Glutamatergic neuron (in vitro differentiated cells): ENCODE measurements at places on chromosomes 12 and 14. TPM values are rescaled to one million over a fixed set of nuclear protein-coding genes. Genes with fewer than 3 reads are reported as not detected.

CCDC177 gene
- total RNA-seq, result 7.8 TPM

BTG1 gene
- 72.2 TPM for total RNA-seq

DPY19L2 gene
- 1.8 TPM for total RNA-seq

GRCh38 chr12:29208936-29209701, 60.0 kb downstream of the FAR2 start:
- no peak for DNase-seq
- no peaks in the 10 kb centered on the region for H3K4me1 ChIP-seq
- H3K36me3 ChIP-seq, result no peaks in the 10 kb centered on the region

DNA sequence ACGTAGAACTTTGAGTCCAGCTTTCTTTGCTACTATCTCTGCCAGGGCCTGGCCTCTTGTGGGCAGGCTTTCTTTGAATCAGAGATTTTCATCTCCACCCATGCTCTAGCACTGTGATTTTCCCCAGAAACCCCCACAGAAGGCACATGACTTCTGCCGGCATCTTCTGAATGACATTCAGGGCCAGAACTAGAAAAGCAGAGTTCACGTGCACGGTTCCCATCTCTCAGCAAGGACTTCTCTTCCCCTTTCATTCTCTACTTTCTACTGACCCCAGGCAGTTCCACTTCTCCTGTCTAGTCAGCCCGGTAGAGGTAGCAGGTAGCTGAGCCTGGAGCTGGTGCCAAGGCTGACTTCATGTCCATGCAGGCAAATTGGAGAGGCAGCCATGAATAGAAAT, 26.9 kb downstream of the BATF start:
- H3K27me3 ChIP-seq, result peaks cover 4% of the 10 kb centered on the region
- no peak for DNase-seq
- no peaks in the 10 kb centered on the region for H3K36me3 ChIP-seq
- H3K4me1 ChIP-seq, result no peaks in the 10 kb centered on the region

GRCh38 chr14:67882986-67883555, 63.5 kb downstream of the RAD51B start:
- H3K36me3 ChIP-seq, result no peaks in the 10 kb centered on the region
- H3K27ac ChIP-seq, result no peak overlapping the region
- H3K27me3 ChIP-seq, result no peaks in the 10 kb centered on the region
- H3K4me1 ChIP-seq, result no peaks in the 10 kb centered on the region

GRCh38 chr12:57837864-57838562, 8.5 kb downstream of the CTDSP2 start:
- H3K27ac ChIP-seq, result peak overlapping the region; percentile 33
- no peak for DNase-seq
- H3K27me3 ChIP-seq, result peaks cover 6% of the 10 kb centered on the region
- H3K4me3 ChIP-seq, result peak overlapping the region; percentile 38
- no peaks in the 10 kb centered on the region for H3K36me3 ChIP-seq
- peaks cover 70% of the 10 kb centered on the region for H3K4me1 ChIP-seq

- no peak for DNase-seq
- H3K27me3 ChIP-seq, result peaks cover 9% of the 10 kb centered on the region
- peaks cover 18% of the 10 kb centered on the region for H3K4me1 ChIP-seq
Observed at GRCh38 chr12:53454707-53455106, 2.8 kb downstream of the PCBP2 start.

DNA sequence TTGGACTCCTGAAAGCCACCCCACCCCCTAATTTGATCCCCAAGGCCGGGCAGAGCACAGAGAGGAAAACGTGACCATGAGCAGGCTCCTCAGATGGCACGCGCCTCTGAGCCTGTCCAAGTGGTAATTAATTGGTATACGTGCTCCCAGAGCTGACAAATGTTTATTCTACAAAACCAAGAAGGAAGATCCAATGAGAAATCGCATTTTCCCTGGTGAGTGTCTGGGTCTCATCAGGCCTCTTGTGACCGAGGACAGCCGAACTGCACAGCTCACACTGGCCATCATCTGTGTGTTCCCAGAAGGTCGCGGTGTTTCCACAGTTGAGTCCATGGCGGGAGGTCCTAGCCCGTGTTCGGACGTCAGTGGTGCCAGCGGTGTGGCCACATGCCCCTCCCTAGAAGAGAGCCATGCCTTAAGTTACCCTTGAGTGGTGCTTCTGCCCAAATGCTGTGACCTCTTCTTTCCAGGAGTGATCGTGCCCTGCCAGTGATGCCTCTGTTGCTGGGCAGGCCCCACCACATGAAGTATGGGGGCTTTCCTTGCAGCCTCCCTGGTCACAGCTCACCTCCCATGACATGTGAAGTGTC, 317.5 kb upstream of the RTL1 start:
- H3K4me3 ChIP-seq, result no peak overlapping the region
- DNase-seq, result no peak
- H3K4me1 ChIP-seq, result peaks cover 2% of the 10 kb centered on the region
- no peaks in the 10 kb centered on the region for H3K36me3 ChIP-seq
- H3K27ac ChIP-seq, result no peak overlapping the region

- no peaks in the 10 kb centered on the region for H3K36me3 ChIP-seq
- no peaks in the 10 kb centered on the region for H3K4me1 ChIP-seq
- DNase-seq, result no peak
- H3K4me3 ChIP-seq, result no peak overlapping the region
Observed at GRCh38 chr12:104412681-104413080, 44.1 kb upstream of the CHST11 start.

DNA sequence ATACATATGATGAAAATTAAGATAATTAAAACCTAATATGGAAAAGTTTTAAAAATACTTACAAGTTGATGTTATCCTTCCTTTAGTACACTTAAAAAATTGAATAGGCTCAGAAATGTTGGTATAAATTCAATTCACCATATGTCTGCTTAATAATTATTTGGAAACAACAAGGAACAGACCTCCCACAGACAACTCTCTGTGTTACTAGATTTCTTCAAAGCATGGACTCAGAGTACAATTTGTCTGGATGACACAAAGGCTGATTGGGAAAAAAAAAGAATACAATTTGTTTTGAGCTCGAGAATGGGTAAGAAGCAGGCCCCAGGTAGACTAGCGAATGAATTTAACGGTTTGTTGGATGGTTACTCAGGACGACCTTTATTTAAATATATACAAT, 48.9 kb upstream of the BTG1 start:
- H3K36me3 ChIP-seq, result peaks cover 5% of the 10 kb centered on the region
- no peaks in the 10 kb centered on the region for H3K27me3 ChIP-seq
- H3K27ac ChIP-seq, result no peak overlapping the region
- no peak for DNase-seq
- peaks cover 3% of the 10 kb centered on the region for H3K4me1 ChIP-seq
- H3K4me3 ChIP-seq, result no peak overlapping the region

- DNase-seq, result no peak
- H3K4me1 ChIP-seq, result no peaks in the 10 kb centered on the region
- no peaks in the 10 kb centered on the region for H3K27me3 ChIP-seq
- no peak overlapping the region for H3K4me3 ChIP-seq
- H3K27ac ChIP-seq, result no peak overlapping the region
- H3K36me3 ChIP-seq, result peaks cover 18% of the 10 kb centered on the region
Observed at GRCh38 chr14:58992935-58993334, 195.5 kb upstream of the DAAM1 start.

GRCh38 chr14:67440513-67440912, 28.5 kb upstream of the PLEK2 start:
- no peaks in the 10 kb centered on the region for H3K36me3 ChIP-seq
- H3K4me1 ChIP-seq, result peaks cover 4% of the 10 kb centered on the region
- peaks cover 5% of the 10 kb centered on the region for H3K27me3 ChIP-seq
- DNase-seq, result no peak
- H3K4me3 ChIP-seq, result no peak overlapping the region

DNA sequence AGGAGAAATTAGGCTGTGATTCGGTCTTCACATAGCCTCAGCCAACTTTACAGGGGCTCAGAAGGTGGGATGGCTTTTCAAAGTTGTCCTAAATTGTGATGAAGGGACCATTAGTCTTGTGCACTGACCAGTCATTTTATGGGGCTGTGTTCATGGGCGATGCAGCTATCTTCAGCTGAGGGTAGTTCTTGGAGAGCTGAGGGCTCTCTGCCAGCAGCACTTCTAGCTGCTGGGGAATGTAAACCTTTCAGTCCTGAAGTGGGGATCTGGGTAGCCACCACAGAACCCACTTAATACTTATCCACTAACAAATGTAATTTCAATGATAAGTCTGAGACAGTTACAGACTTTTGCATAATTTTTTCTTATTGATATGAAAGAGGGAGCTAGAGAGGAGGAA, 270.6 kb downstream of the AEBP2 start:
- no peaks in the 10 kb centered on the region for H3K36me3 ChIP-seq
- H3K4me1 ChIP-seq, result no peaks in the 10 kb centered on the region
- H3K4me3 ChIP-seq, result no peak overlapping the region
- no peak overlapping the region for H3K27ac ChIP-seq
- peaks cover 3% of the 10 kb centered on the region for H3K27me3 ChIP-seq

- no peak for DNase-seq
- peaks cover 9% of the 10 kb centered on the region for H3K36me3 ChIP-seq
- no peak overlapping the region for H3K27ac ChIP-seq
- no peak overlapping the region for H3K4me3 ChIP-seq
- H3K4me1 ChIP-seq, result peaks cover 18% of the 10 kb centered on the region
- H3K27me3 ChIP-seq, result peaks cover 10% of the 10 kb centered on the region
Observed at GRCh38 chr12:96167492-96167891, 26.7 kb upstream of the ELK3 start.

DNA sequence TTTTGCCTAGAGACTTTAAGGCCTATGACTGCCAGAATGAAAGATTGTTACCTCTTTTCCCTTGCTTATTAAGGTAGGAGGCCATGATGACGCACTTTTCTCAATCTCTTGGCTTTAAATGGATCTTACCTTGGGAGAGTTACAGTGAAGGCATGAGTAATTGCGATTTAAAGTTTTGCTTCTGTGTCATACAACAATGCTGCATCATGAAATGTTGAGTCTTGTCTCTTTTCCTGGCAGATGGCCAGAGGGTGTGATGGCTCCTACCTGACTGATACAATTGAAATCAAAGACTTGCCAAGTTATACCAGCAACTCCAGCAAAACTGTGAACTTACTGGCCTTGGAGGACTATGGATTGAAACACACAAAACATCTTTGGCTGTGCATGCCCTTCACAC, 17.2 kb upstream of the LRRK2 start:
- H3K4me3 ChIP-seq, result no peak overlapping the region
- no peak for DNase-seq

DNA sequence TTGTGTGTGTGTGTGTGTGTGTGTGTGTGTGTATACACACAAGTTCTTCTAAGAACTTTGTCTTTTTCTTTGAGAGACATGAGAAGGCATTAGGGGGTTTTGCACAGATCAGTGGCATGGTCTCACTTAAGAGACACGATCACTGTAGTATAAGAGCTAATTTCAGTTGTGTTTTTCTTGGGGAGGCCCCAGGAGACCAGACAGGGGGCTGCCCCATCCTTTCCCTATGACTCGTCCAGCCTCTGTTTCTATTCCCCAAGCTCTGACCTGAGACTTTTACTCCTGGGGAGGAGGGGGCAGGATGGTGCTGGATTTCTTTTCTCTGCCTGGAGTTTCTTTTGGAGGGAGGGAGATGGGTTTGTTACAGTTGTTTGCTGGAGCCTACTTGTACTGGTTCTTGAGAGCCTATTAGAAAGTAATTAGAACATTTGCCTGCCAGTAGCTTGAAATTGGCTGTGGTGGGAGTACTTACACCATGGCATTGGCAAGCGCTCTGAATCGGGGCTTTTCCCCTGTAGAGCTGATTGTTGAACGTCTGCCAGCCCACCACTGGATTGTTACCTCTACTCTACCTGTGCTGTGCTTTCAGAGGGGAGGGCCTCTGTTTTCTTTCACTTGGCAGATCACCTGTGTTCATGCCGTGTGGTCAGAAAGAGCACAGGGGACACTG, 109.5 kb downstream of the TSPAN9 start:
- H3K4me1 ChIP-seq, result peaks cover 42% of the 10 kb centered on the region
- no peak overlapping the region for H3K27ac ChIP-seq
- H3K27me3 ChIP-seq, result peaks cover 9% of the 10 kb centered on the region
- no peak overlapping the region for H3K4me3 ChIP-seq

DNA sequence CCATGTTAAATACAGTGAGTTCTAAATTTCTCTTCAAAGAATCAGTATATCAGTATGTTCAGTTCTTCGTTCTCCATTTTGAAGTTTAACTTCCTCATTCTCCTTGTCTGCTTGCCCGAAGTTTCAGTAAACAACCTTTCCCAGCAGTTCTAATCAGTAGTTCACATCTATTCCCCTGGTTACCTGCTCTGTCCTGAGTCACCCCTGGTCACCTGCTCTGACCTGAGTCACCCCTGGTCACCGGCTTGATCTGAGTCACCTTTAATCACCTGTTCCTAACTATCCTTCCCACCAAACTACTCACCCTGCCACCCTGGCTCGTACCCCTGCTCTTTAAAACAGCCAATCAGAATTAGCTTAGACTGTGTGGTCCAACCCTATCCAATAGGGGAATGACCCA, 9.4 kb upstream of the OR10G3 start:
- no peaks in the 10 kb centered on the region for H3K27me3 ChIP-seq
- no peak for DNase-seq
- H3K36me3 ChIP-seq, result peaks cover 14% of the 10 kb centered on the region
- no peak overlapping the region for H3K27ac ChIP-seq
- H3K4me3 ChIP-seq, result no peak overlapping the region
- H3K4me1 ChIP-seq, result no peaks in the 10 kb centered on the region

- no peak overlapping the region for H3K27ac ChIP-seq
- H3K4me3 ChIP-seq, result no peak overlapping the region
- DNase-seq, result no peak
- no peaks in the 10 kb centered on the region for H3K27me3 ChIP-seq
- H3K36me3 ChIP-seq, result no peaks in the 10 kb centered on the region
Observed at GRCh38 chr12:15735837-15736615, 53.2 kb downstream of the EPS8 start.

GRCh38 chr14:52352061-52352491, 38.0 kb downstream of the PTGER2 start:
- no peaks in the 10 kb centered on the region for H3K27me3 ChIP-seq
- H3K36me3 ChIP-seq, result no peaks in the 10 kb centered on the region
- H3K4me3 ChIP-seq, result no peak overlapping the region
- H3K4me1 ChIP-seq, result no peaks in the 10 kb centered on the region

GRCh38 chr12:3966376-3966775, 93.2 kb upstream of the PARP11 start:
- no peaks in the 10 kb centered on the region for H3K4me1 ChIP-seq
- H3K36me3 ChIP-seq, result no peaks in the 10 kb centered on the region
- no peak overlapping the region for H3K4me3 ChIP-seq
- H3K27ac ChIP-seq, result no peak overlapping the region
- DNase-seq, result no peak
- no peaks in the 10 kb centered on the region for H3K27me3 ChIP-seq

DNA sequence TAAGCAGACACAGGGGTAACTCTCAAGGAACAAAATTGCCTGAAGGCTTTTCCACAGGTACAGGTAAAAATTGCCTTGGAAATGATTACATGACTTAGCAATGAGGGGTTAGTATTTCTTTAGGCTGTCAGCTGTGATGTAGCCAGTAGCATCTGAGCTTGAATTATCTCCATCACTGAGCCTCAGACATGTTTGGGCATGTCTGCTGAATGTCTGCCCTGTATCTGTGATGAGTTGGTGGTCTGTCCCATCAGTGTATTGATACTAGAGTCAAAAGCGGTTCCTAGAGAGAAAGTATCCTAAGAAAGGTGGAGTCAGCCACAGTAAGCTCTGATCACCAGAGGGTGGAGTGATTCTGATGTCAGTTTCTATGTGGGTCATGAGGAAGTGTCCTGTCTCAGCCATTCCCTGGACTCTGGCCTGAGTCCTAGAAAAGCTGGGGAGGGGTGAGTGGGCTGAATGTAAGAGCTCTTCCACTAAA, 16.3 kb downstream of the AKAP6 start:
- H3K27me3 ChIP-seq, result peaks cover 2% of the 10 kb centered on the region
- peak overlapping the region; percentile 86 for H3K27ac ChIP-seq
- H3K4me1 ChIP-seq, result peaks cover 25% of the 10 kb centered on the region
- DNase-seq, result no peak
- H3K4me3 ChIP-seq, result peak overlapping the region; percentile 16
